Stimulated activated CD4-positive, alpha-beta T cell treated with anti-CD3 and anti-CD28 coated beads, Interleukin-4, amount 100 ng/mL, for 24 hours (primary cell): ENCODE measurements at places on chromosomes 4 and X.

DNA sequence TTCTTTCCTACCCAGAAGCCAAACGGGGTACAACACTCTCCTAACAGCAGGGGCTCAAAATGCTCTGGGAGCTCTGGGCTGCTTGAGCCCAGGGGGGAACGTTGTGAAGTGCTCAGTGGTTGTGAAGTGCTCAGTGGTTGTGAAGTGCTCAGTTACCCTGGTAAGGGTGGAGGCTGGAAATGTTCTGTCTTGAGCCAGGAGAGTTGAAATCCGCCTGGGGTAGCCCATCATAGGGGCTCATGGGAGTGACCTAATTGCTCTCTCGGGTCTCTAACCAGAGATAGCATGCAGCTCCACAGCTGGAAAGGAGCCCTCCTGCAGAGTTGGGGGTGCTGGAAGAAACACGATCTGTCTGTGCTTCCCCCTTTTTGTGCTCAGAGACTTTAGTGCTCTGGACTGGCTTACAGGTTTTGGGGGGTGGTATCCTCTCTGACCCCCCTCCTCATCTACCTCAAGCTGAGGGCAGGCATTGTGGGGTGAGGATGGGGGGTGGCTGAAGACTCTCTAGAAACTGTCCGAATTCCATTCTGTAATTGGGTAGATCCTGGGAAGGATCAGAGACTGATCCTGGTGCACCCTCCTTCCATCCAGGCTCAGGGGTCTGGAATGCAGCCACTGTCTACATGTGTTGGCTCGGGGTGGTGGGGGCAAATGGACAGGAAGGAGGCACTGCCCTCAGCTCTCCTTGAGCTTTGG is 2.7 kb downstream of the EFNB1 start:
- DNase-seq: no peak

DNA sequence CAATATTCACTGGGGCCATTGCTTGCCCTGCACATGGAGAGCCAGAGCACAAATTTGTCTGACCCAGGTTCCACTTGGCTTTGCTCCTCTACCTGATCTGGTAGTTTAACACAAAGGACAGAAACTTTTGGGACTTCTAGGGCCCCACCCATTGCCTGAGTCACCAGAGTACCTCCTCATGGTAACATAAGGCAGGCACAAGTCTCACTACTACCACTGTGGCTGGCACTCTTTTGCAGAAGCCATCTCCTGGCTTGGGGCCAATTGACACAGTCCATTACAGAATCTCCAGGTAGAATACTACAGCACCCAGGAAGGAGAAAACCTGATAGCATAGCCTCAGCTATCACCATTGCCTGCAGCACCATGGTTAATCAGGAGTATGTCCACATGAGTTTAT is 52.6 kb upstream of the NAP1L2 start:
- DNase-seq: no peak

DNA sequence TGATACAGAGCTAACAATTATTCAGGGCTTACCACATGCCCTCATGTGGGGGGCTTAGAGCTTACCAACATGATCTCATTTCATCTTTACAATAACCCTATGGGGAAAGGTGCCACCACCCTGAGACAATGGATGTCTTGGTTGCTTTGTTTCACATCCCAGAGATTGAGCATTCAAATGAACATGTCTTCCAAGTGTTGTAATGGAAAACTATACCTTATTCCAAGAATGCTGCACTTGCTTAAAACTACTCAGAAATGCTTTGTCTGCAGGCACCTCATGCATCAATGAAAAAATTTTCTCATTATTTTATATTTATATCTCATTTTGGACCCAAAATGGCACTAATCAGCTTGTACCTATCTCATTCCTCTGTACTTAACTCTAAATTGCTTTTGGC is 34.6 kb downstream of the BCLAF3 start:
- DNase-seq: no peak

DNA sequence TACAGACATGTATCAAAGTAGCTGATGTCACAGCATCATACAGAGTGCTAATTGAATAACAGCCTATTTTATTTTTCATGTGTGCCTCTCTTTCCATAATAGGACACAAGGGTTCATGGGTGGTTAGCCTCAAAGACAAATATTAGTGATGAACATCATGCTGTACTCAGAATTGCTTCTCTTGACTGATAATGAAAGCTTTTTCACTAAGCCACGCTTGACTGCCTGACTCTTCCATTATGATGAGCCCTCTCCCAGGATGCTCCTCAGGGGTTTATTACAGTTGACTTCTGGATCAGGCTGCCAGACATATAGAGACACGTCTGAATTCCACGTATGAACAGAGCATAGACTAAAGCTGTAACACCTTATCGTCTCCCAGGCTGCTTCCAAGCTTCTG is 2757.5 kb downstream of the PCDH7 start:
- no peak for DNase-seq

- peak; percentile 49 for DNase-seq
Observed at GRCh38 chrX:47623540-47624027, 3.9 kb upstream of the SYN1 start.

GRCh38 chrX:52415304-52415703 is 46.5 kb downstream of the XAGE2 start:
- DNase-seq: no peak

- DNase-seq: no peak
Observed at GRCh38 chr4:19776021-19776459, 475.7 kb upstream of the SLIT2 start.

GRCh38 chr4:12138488-12138887 is 709.8 kb upstream of the HS3ST1 start:
- DNase-seq: no peak

DNA sequence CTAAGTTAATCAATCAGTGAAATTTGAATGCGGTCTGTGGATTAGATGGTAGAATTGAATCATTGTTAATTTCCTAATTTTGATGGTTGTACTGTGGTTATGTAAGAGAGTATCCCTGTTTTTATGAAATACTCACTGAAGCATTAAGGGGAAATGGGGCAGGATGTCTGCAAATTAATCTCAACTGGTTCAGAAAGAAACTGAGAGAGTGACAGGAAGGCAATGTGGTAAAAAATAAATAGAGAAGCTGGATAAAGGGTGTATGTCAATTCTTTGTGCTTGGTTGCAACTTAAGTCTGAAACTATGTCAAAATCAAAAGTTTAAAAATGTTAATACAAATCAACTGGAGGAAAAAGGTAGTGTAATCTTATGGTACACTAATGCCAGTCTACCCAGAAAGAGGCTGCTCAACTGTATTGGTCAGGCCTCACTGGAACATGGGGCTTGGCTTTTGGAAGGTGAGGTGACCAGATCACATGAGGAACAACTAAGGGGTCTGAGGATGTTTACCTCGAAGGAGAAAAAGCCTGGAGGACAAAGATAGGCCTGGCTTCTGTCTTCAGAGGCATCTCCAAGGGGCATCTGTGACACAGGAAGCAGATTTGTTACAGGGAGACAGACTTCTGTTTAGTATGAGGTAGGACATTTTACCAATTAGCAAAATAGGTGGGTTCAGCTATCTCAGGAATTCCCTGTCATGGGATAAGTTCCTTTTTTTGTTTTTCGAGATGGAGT is 83.1 kb downstream of the DLG3 start:
- no peak for DNase-seq

DNA sequence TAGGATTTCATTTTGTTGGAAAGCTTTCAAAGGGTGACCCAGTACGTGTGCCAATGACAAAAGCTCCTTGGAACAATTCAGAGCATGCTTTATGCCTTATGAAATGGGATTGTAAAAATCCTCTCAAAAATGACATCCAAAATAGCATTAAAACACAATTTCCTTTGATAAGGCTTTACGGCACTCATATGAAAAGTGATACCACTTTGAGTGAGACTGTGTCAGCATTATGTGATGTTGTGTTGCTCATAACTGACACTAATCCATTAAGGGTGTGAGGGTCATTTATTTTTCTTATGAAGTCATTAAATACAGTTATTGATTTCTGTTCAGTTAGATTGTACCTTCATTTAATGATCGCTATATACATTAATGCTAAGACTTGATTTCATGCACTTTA is 250.2 kb downstream of the TENM3 start:
- no peak for DNase-seq

DNA sequence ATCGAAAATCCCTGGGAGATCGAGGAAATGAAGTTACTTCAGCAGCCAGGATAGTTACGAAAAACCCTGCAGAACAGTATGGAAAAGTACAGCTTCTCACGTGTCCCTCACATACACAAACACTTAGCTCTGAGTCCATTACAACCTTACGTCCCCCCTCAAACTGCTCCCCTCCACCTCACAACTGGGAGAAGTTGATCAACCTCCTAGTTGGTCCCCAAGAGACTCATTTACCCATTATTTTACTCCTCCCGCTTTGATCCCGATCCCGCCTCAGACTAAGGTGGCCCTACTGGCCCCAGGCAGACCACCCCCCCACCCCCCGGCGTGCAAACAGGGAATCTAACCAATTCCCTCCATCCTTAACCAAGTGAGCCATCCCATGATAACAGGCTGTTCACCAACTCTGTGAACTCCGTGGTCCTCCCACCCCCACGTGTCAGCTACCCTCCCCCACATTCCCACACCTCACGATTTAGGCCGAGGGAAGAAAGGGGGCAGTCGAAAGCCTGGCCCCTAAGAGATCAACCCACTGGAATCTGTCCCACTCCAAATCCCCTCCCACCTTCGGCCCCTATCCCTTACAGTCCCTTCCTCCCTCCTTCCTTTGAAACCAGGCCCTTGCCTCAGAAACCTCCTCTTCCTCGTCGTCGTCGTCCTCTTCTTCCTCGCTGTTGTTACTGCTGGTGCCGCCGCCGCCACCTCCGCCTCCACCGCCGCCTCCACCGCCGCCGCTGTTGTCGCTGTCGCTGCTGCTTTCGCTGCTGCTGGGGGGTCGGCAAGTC is 755 bp downstream of the ANKRD17 start:
- peak; percentile 7 for DNase-seq

GRCh38 chrX:13690836-13691235 is 1.9 kb downstream of the RAB9A start:
- DNase-seq: no peak

DNA sequence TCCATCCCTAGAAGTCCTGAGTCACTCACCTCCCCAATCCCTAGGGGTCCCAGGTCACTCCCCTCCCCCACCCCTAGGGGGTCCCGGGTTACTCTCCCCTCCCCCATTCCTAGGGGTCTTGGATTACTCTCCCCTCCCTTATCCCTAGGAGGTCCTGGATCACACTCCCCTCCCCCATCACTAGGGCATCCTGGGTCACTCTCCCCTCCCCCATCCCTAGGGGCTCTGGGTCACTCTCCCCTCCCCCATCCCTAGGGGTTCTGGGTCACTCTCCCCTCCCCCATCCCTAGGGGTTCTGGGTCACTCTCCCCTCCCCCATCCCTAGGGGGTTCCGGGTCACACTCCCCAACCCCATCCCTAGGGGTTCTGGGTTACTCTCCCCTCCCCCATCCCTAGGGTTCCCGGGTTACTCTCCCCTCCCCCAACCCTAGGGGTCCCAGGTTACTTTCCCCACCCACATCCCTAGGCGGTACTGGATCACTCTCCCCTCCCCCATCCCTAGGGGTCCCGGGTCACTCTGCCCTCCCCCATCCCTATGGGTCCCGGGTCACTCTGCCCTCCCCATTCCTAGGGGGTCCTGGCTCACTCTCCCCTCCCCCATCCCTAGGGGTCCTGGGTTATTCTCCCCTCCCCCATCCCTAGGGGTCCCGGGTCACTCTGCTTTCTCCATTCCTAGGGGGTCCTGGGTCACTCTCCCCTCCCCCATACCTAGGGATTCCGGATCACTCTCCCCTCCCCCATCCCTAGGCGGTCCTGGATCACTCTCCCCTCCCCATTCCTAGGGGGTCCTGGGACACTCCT is 2.1 kb downstream of the ASMTL start:
- DNase-seq: peak; percentile 4

DNA sequence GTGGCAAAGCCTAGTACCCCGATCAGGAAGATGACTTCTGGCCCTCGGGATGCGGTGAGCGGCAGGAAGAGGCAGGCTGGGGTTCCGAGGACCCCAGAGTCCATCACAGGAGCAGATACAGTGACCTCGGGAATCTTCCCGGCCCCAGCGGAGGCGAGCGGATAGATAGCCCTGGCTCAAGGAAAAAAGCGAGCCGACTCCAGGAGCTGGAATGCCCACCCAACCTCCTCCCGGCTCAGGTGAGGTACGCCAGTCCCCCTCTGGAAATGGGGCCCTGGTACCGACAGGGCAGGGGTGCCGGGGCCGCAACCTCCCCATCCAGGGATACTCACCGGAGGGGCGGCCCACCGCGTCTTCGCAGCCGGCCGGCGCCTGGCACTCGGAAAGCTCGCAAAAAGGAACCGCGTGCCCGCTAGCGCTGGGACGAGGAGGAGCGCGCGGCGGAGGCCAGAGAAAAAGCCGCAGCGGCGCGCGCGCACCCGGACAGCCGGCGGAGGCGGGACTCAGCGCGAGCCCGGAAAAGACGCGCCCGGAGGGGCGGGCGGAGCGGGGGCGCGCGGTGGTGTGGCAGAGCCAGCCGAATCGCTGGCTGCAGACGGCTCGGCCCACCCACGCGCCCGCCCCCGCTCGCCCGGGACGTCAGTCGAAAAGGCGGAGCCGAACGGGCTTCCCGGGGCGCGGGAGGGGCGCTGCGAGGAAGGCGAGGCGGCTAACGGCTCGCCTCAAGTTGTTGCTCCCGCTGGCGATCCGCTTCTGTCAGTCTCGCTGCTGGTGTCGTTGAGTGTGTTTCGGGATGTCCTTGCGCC is at the start of gene ACSL4:
Gene ACSL4, minus strand, starts transcription at position 451 of the 806 bp plus-strand sequence. CDS start 49,894 bp downstream, outside the sequence.
- peak; percentile 82 for DNase-seq

DNA sequence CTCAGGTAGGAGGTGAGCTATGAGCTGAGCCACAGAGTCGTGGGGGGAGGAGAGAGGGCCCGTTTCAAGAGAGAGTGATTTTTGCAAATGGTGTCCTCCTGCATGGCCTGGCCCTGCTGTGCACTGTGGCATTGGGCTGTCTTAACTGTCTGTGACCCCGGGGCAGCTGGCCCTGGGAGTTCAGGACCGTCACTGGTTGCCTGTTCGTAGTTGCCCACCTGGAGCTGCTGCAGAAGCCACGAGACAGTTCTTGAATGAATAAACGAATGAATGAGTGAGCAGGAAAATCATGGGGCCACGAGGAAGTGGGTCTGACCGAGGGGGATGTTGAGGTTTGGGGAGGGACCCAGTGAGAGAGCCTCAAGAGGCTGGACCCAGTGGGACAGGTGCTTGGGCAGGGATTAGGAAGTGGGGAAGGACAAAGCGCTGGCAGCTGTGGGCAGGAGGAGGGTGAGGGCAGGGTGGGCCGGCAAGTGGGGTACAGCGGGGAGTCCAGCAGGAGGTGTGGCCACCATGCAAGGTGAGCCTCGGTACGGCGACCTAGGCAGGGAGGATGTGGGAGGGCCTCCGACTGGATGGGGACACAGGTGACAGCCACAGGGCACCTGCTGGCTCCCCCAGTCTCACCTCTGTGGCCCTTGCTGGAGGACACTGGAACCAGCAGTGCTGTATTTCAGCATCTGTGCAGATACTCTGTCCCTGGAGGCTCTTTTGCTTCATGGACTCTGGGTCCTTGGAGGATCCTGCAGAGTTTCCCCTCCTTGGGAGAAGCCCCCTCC is 10.2 kb downstream of the RGS12 start:
- DNase-seq: no peak

- no peak for DNase-seq
Observed at GRCh38 chr4:120080533-120080932, 13.9 kb upstream of the MAD2L1 start.

- no peak for DNase-seq
Observed at GRCh38 chr4:6509587-6509986, 37.2 kb upstream of the PPP2R2C start.

GRCh38 chr4:2288051-2288541 is 26.2 kb upstream of the MXD4 start:
- no peak for DNase-seq

GRCh38 chr4:16608123-16608522 is 290.3 kb downstream of the LDB2 start:
- no peak for DNase-seq
